Cardiac septum (tissue), 1 donor: ENCODE measurements at places on chromosomes 16 and 17. TPM values are rescaled to one million over a fixed set of nuclear protein-coding genes. Genes with fewer than 3 reads are reported as not detected.

DNA sequence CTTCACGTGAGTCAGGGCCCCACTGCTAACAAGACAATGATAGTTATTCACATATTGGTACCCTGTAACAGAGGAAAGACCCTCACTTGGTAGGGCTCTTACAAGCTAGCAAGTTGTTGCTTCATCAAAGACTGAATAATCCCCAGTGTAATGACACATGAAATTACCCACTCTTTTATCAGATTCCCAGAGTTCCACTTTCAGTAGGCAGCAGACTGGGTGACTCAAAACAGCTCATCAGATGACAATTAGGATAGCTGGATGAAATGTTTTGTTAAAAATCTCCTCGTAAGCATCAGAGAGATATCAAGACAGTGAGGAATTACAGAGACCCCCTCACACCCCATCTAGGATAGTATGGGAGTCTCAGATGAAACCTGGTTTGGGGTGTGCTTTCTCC is 6.8 kb upstream of the OR1E2 start:
- DNase-seq = no peak

GRCh38 chr16:15993946-15994665 is 44.7 kb downstream of the ABCC1 start:
- DNase-seq = no peak

GRCh38 chr17:40090237-40091119 is 9.9 kb downstream of the NR1D1 start:
- no peak for DNase-seq

- no peak for DNase-seq
Observed at GRCh38 chr16:77739559-77739892, 17.2 kb downstream of the NUDT7 start.

DNA sequence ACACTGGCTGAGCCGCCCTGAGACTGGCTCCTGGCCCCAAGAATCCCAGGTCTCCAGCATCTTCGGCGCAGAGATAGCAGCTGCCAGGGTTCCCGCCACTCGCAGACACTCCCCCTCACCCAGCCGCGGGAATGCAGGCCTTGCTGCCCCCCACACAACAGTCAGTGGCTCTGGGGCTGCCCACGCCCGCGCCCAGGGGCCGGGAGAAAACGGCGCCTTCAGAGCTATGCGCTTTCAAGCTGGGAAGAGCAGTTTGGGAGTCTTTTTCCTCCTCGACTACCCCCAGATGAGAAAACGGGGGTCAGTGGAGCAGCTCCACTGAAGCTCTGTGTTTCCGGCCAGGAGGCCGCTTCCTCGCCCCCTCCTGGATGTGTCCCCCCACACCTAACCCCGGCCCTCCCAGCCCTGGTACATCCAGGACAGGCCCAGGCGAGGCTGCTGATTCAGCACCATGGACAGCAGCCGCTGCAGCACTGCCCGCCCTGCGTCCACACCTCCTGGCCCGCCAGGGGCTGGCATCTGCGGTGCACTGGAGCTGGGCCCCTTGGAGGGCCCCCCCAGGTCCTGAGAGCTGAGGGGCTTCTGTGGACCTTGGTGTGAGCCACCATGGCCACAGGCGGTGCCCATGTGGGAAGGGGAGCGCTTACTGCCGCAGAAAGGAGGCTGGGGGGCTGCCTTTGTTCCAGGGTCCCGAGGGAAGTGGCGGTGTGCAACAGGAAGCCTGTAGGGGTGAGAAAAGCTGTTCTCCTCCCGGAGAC is 35.7 kb downstream of the CACNA1H start:
- DNase-seq = no peak

DNA sequence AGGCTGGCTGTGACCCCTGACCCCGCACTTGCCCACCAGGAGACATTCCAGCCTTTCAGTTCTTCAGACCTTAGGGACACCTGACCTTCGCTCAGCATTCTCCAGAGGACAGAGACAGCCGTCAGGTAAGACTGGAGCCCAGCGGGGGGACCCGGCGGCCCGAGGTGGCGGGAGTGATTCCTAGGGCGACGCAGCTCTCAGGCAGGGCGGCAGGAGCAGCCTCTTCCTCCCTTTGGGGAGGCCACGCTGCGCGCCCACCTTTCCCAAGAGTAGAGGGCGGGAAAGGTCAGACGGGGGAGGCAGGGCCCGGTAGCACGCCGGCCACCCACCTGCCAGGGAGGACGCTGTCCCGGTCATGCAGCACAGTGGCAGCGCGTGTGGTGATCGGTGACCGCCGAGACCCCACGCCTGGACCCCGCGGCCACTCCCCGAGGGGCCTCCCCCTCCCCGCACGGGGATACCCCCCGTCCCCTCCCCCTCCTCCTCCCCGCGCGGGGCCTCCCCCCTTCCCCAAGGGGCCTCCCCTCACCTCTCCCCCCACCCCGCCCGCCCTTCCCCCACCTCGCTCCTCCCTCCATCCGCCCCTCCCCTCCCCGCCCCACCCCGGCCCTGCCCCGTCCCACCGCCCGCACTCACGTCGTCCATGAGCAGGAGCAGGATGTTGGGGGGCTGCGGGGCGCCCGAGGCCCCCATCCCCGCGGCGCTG is 472 bp downstream of the GALNS start:
- no peak for DNase-seq

Gene NPLOC4
- total RNA-seq = 107 TPM

Gene NPIPA5
- 6.7 TPM for total RNA-seq
